Spinal cord (tissue), 10 donors: ENCODE measurements at places on chromosomes 2 and 18. TPM values are rescaled to one million over a fixed set of nuclear protein-coding genes. Genes with fewer than 3 reads are reported as not detected.

GRCh38 chr18:44973282-44973681, 292.6 kb downstream of the SETBP1 start:
- DNase-seq, result no peak
- no peaks in the 10 kb centered on the region for H3K36me3 ChIP-seq
- H3K27me3 ChIP-seq, result no peaks in the 10 kb centered on the region
- no peak overlapping the region for H3K4me3 ChIP-seq
- no peaks in the 10 kb centered on the region for H3K4me1 ChIP-seq
- H3K27ac ChIP-seq, result no peak overlapping the region

DNA sequence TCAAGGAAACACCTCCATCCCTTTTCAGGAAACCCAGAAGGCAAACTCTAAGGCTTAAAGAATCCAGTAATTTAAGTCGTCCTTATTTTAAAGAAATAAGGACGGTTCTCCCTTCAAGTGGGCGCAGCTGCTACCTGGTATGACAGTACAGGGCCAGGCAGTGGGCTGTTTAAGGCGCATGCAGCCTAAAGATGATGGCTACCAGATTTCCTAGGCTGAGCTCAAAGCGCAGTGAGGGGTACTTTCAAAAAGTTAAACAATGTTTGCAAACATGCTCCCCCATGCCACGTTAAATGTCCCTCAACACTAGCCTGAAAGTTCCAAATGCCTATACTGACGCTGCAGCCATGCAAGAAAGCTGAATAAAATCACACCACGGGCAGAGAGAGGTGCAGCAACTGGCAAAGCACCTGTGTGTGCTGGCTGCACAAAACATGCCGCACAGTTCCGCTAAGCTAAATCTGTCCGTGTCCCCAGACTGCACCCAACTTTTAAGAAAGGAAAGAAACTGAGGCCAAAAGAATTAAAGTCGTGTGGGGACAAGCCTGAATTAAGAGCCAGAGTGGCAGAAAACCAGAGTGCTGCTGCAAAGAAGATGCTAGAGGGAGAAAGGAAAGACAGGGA, 583 bp downstream of the HIBCH start:
- peak overlapping the region; percentile 95 for H3K27ac ChIP-seq
- H3K4me1 ChIP-seq, result peaks cover 9% of the 10 kb centered on the region
- H3K4me3 ChIP-seq, result peak overlapping the region; percentile 84
- DNase-seq, result peak; percentile 20
- H3K36me3 ChIP-seq, result no peaks in the 10 kb centered on the region

The CRYGD gene
- polyA plus RNA-seq, result 7.1 TPM

DNA sequence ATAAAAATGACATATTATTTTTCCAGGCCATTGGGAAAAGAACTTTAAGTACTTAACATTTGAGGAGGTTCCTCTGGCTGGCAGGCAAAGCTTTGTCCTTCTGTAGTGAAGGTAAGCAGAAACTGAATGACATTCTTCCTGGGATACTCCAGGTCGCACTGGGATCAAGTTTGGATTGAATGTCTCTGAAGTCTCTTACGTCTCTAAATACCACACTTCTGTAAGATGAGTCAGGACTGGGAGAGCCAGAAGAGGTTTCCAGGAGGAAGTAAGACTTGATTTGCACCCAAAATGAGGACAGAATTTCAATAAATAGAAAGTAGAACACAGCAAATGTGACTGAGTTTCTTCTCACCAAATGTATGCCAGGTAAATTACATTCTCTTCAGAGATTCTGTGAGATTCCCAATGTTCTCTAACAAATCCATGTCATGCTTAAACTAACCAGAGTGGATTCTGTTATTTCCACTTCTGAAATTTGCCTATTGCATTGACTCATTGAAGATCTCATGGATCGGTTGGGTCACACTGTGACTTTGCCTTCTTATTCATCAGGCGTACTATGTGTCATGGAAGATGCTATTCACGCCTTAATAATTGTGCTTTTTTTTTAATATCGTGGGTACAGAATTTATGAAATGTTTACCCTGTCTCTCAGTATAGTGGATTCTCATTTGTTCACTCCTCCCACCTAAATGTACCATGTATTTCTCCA, 25.5 kb upstream of the VIT start:
- H3K27me3 ChIP-seq, result no peaks in the 10 kb centered on the region
- no peak overlapping the region for H3K27ac ChIP-seq
- no peak overlapping the region for H3K4me3 ChIP-seq

The CYP27A1 gene
- polyA plus RNA-seq, result 10.3 TPM

DNA sequence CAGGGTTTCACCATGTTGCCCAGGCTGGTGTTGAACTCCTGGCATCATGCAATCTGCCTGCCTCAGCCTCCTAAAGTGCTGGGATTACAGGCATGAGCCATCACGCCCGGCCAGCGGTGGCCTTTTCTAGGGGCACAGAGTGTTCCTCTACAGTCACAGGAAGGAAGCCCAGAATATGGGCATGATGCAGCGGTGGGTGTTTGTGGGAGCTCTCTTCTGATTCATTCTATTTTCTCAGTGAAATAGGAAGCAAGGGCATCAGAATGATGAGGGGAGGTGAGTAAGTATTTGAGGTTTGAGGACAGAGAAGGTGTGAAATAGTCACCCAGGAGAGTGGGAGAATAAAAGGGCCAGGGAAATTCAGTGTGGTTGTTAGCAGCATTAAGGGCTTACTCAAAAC, 70.3 kb upstream of the PSME4 start:
- H3K27ac ChIP-seq, result no peak overlapping the region
- DNase-seq, result no peak
- H3K4me3 ChIP-seq, result no peak overlapping the region
- peaks cover 5% of the 10 kb centered on the region for H3K4me1 ChIP-seq
- no peaks in the 10 kb centered on the region for H3K36me3 ChIP-seq
- H3K27me3 ChIP-seq, result no peaks in the 10 kb centered on the region

DNA sequence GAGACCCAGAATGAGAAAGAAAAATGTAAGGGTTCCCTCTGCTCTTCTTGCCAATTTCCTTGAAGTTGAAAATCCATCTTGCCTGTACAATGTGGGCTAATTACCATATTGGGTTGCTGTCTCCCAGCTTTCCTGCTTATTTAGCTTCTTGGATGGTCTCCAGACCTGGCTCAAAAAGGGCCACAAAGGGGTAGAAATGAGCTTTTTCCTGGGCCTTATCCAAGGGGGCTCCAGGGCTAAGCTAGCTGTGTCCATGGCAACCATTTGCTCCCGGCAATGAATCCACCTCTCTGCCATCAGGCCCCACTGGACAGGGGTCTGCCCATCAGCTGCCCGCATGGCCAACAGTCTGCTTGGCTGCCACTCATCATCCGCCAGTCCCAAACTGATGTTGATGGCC, 85.0 kb downstream of the BOD1L2 start:
- H3K4me1 ChIP-seq, result peaks cover 19% of the 10 kb centered on the region
- peaks cover 4% of the 10 kb centered on the region for H3K27me3 ChIP-seq
- DNase-seq, result peak; percentile 96
- no peak overlapping the region for H3K4me3 ChIP-seq
- no peaks in the 10 kb centered on the region for H3K36me3 ChIP-seq

- peaks cover 41% of the 10 kb centered on the region for H3K27me3 ChIP-seq
- H3K36me3 ChIP-seq, result no peaks in the 10 kb centered on the region
- H3K4me1 ChIP-seq, result no peaks in the 10 kb centered on the region
Observed at GRCh38 chr18:59907172-59907571, 7.4 kb downstream of the PMAIP1 start.

The PXDN gene
- polyA plus RNA-seq, result 69.7 TPM

The LRRTM4 gene
- polyA plus RNA-seq, result 12.7 TPM

The ATP6V1C2 gene
- polyA plus RNA-seq, result 2.6 TPM

DNA sequence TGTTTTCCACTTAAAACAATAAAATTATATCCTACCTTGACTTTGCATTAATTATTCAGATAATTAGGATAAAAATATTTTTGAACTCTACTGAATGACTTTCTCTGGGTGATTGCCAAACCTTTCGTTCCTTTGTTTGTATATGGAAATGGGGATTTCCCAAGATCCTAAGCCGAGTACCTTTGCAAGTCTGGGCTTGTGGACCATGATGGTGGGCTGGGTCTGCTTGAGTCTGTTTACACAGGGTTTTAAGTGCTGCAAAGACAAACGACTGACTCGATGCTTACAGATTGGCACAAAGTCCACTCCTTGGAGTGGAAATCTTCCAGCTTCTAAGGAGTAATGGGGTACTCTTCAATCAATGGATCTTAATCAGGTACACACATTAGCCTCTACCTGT, 659.5 kb downstream of the TSN start:
- H3K36me3 ChIP-seq, result no peaks in the 10 kb centered on the region
- no peak overlapping the region for H3K4me3 ChIP-seq
- no peak overlapping the region for H3K27ac ChIP-seq
- H3K4me1 ChIP-seq, result no peaks in the 10 kb centered on the region
- H3K27me3 ChIP-seq, result no peaks in the 10 kb centered on the region
- DNase-seq, result no peak

GRCh38 chr2:15315411-15315810, 245.7 kb downstream of the NBAS start:
- no peaks in the 10 kb centered on the region for H3K4me1 ChIP-seq
- no peaks in the 10 kb centered on the region for H3K36me3 ChIP-seq
- no peak for DNase-seq
- no peak overlapping the region for H3K4me3 ChIP-seq

- no peaks in the 10 kb centered on the region for H3K36me3 ChIP-seq
- H3K4me3 ChIP-seq, result no peak overlapping the region
- H3K27me3 ChIP-seq, result no peaks in the 10 kb centered on the region
- no peak overlapping the region for H3K27ac ChIP-seq
Observed at GRCh38 chr18:73900106-73900835, 247.4 kb downstream of the FBXO15 start.

The RAB17 gene
- 2.7 TPM for polyA plus RNA-seq

The APCDD1 gene
- polyA plus RNA-seq, result 431 TPM

GRCh38 chr2:6700335-6700734, 165.4 kb downstream of the CMPK2 start:
- no peak overlapping the region for H3K27ac ChIP-seq
- peak; percentile 82 for DNase-seq
- no peaks in the 10 kb centered on the region for H3K27me3 ChIP-seq
- H3K4me3 ChIP-seq, result no peak overlapping the region
- H3K36me3 ChIP-seq, result no peaks in the 10 kb centered on the region

GRCh38 chr2:40062381-40062780, 283.3 kb upstream of the THUMPD2 start:
- H3K36me3 ChIP-seq, result no peaks in the 10 kb centered on the region
- H3K4me3 ChIP-seq, result no peak overlapping the region
- no peaks in the 10 kb centered on the region for H3K27me3 ChIP-seq
- DNase-seq, result no peak
- H3K27ac ChIP-seq, result no peak overlapping the region
- H3K4me1 ChIP-seq, result no peaks in the 10 kb centered on the region

The SCN9A gene
- 17.9 TPM for polyA plus RNA-seq

The CAVIN2 gene
- polyA plus RNA-seq, result 10.1 TPM

The NXPH2 gene
- polyA plus RNA-seq, result 17.0 TPM

GRCh38 chr18:60069145-60069544, 169.3 kb downstream of the PMAIP1 start:
- H3K4me3 ChIP-seq, result no peak overlapping the region
- H3K27me3 ChIP-seq, result no peaks in the 10 kb centered on the region
- peaks cover 5% of the 10 kb centered on the region for H3K4me1 ChIP-seq
- DNase-seq, result no peak

The FEV gene
- polyA plus RNA-seq, result 0.11 TPM

DNA sequence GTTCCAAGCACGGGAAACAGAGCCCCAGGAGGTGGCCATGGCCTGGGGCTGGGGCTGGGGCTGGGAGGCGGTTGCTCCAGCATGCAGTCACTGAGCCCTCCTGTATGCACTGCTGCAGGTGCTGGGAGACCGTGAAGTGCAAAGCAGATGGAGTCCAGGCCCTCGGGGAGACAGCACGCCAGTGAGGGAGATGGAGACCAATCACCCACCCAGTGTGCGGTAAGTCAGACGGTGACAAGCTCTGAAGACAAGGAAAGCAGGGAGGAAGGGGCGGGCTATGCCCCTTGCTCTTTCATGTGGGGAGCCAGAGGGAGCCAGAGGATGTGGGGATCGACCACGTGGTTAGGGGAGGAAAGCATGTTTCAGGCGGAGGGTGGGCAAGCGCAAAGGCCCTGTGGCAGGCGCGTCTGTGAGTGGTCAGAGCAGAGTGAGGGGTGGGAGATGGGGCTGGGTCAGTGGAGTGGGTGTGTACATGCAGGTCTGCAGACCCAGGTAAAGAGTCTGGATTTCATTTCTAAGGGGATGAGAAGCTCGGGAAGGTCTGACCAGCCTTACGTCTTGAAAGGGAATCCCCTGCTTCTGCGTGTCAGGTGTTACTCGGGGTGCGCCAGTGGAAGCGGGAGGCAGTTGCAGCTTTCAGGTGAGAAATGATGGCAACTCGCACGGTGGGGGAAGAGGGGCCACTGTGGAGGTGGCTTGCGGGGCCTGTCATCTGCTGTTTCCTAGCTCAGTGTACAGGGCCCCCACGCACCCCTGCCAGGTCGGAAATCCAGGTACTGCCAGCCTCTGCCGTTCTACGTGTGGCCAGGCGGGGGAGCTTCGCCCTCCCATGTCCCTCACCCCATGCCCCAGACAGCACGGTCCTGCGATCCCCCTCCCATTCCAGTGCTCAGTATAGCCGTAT, 19.4 kb downstream of the RRM2 start:
- H3K4me1 ChIP-seq, result peaks cover 24% of the 10 kb centered on the region
- no peak for DNase-seq
- H3K36me3 ChIP-seq, result peaks cover 12% of the 10 kb centered on the region
- H3K4me3 ChIP-seq, result no peak overlapping the region
- H3K27me3 ChIP-seq, result no peaks in the 10 kb centered on the region

GRCh38 chr18:50545936-50546335, 14.0 kb upstream of the MAPK4 start:
- H3K27ac ChIP-seq, result no peak overlapping the region
- no peaks in the 10 kb centered on the region for H3K27me3 ChIP-seq
- H3K4me1 ChIP-seq, result no peaks in the 10 kb centered on the region
- no peak for DNase-seq
- H3K4me3 ChIP-seq, result no peak overlapping the region

GRCh38 chr2:118119761-118120400, 31.6 kb downstream of the INSIG2 start:
- no peaks in the 10 kb centered on the region for H3K4me1 ChIP-seq
- no peak overlapping the region for H3K4me3 ChIP-seq
- no peak for DNase-seq
- H3K36me3 ChIP-seq, result no peaks in the 10 kb centered on the region
- no peak overlapping the region for H3K27ac ChIP-seq

GRCh38 chr2:112877423-112877822, 33.5 kb upstream of the IL37 start:
- no peak for DNase-seq
- H3K36me3 ChIP-seq, result no peaks in the 10 kb centered on the region
- no peaks in the 10 kb centered on the region for H3K27me3 ChIP-seq
- peaks cover 3% of the 10 kb centered on the region for H3K4me1 ChIP-seq
- no peak overlapping the region for H3K4me3 ChIP-seq
- H3K27ac ChIP-seq, result no peak overlapping the region

The SDC1 gene
- 7.7 TPM for polyA plus RNA-seq
